Common myeloid progenitor, CD34-positive (primary cell): ENCODE measurements at places on chromosomes 4 and X.

- no peak for DNase-seq
These were observed 754.8 kb upstream of the FRG1 start for GRCh38 chr4:189185810-189186432.

GRCh38 chr4:186260504-186261448, 5.2 kb upstream of the F11 start:
- no peak for DNase-seq

DNA sequence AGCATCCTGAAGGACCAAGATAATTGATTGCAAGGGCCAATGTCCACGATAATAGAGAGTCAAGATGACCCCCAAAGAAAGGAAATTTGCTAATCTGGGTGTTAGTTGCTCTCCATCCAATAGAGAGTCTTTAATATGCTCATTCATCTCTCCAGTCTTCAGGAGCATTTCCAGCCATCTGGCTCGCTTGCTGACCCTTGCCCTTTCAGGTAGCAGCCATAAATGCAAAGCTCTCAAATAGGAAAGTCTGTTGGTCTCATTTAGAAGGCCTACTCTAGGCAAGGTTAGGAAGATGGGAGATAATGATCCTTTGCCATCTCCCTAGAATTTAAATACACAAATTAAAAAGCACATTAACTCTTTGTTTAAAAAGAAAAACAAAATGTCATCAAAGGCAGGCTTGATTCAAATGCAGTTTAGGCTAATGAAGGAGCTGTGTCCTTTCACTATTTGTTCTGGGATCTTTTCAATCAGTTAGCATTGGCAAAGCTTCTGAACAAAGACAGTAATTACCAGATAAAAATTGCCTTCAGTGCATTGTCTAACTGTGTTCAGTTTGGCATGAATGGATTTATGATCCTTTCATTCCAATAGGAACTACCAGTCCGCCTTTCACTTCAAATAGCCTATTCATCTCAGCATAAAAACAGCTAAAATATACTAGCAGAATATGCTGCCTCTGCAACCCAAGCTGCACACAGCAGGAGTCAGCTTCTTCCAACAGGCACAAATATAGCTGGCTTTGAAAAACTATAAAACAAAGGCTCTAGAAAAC, 49.6 kb upstream of the ATXN3L start:
- no peak for DNase-seq

DNA sequence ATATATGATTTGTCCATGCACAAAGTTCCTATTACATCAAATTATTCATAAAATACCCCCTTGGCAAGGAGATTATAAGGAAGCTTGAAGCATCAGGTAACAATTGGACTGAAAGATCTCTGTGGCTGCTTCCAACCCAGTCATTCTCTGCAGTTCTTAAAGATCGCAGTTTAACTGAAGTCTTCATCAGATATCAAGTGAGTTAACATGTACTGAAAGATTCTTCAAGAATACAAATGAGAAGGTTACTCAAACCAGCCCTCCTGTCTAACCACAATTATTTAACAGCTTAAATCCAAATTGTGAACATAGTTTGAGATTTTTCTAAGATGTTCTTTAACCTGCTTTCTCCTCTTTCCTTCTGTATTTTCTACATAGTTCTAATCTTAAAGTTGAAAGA, 56.1 kb downstream of the SLC10A7 start:
- DNase-seq: no peak

- DNase-seq: no peak
These were observed 10.6 kb upstream of the ANXA5 start for GRCh38 chr4:121707344-121707743.

GRCh38 chr4:103754844-103755243, 35.1 kb upstream of the TACR3 start:
- no peak for DNase-seq

DNA sequence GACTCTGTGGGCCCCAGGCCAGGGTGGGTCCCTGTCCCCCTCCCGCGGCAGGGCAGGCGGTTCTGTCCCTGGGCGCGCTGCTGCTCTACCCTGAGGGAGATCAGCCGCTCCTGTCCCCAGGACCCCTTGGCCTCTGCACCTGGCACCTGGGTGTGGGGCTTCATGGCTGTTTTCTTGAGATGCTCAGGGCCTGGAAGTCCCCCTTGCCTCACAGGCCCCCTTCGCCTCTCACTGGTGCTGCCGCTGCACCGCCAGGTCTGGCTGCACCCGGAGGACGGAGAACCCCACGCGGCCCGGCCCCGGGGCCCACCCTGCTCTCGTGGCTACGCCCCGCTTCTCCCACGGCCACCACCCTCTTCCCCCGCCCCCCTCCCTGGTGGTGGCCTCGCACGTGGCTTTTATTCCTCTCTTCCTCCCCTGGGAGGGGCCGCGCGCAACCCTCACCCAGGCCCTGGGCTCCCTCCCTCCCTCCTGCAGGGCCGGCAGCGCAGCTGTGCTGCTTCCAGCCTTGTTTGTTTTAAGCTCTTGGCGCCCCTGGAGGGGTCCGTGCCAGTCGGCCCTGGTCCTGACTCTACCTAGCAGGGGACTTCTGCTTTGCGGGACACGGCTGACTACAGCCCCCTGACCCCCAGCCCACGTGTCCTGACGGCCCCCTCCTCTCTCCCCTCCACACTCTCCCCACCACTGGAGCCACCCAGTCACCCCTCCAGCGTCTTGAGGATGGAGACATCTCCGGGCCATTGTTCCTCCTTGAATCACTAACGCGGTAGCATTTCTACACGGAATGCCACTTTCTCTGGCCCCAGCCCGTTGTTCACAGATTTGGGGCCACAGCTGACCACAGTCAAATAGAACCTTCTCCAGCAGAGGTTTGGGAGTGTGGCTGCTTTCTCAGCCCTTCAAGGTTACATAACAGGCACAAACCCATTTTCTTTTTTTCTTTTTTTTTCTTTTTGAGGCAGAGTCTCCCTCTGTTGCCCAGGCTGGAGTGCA, 20.6 kb upstream of the CLDN24 start:
- DNase-seq: peak; percentile 65

DNA sequence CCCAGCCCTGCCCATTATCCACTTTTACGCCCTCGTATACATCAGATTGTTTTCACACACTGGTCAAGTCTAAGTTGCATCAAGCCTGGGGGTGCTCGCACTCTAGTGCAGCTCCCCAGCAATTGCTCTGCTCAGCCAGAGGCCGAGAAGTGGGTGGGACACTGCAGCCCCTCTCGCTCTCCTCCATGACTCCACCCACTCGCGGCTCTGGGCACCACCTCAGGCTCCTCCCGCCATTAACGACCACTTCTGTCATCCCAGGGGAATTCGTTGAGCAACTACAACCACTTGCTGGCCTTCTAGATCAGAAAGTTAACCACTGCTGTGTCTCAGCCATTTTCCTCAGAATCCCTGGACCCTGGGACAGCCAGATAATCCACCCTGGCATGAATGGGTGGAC, 53.6 kb downstream of the ETNPPL start:
- no peak for DNase-seq

DNA sequence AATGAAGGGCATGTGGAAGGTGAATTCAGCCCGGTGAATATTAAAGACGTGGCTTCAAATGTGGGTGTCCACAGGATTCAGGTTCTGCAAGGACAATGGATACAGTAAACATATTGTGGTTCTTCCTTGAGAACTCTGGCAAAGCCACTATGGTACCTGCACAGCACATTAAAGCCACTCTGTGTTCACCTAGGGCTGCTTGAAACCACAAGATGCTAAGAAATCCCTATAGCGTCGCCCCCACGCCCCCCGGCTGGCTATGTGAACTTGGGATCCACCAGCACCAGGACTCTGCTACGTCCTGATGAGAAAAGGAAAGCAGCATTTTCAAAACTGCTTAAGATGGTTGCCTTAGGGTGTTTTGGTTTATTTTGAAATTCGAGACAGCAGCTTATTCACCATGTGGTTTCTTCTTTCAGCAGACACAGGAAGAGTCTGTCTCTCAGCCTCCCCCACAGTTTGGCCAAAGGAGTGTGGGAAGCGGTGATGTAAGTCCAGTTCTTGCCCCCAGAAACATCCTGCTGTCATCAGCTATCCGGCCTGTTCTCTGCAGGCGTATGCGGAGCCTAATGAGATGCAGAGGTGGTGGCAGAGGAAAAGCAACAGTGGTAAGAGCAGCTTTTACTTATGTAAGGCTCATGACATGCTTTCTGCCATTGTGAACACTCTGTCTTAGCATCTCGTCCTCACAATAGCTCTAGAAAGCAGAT, 111.5 kb downstream of the AFAP1 start:
- DNase-seq: peak; percentile 94

- no peak for DNase-seq
These were observed 452.3 kb downstream of the IL1RAPL1 start for GRCh38 chrX:29039501-29039900.

- no peak for DNase-seq
These were observed 49.4 kb downstream of the NSG1 start for GRCh38 chr4:4436244-4436823.
